ENCODE measurements at places on chromosomes 3 and 15.

DNA sequence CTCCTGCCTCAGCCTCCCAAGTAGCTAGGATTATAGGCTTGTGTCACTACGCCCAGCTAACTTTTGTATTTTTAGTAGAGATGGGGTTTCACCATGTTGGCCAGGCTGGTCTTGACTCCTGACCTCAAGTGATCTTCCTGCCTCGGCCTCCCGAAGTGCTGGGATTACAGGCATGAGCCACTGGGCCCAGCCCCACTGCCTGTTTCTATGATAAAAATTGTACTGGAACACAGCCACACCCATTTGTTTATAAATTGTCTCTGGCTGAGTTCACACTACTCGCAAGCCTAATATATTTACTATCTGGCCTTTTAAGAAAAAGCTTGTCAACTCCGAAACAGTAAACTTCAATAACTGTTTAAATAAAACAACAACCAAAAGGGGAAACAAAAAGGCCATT lies 309.4 kb upstream of the WNT5A start:
- DNase-seq, result no peak

- peak; percentile 90 for DNase-seq
Measured at GRCh38 chr15:66619152-66619903, 53.5 kb upstream of the LCTL start.

DNA sequence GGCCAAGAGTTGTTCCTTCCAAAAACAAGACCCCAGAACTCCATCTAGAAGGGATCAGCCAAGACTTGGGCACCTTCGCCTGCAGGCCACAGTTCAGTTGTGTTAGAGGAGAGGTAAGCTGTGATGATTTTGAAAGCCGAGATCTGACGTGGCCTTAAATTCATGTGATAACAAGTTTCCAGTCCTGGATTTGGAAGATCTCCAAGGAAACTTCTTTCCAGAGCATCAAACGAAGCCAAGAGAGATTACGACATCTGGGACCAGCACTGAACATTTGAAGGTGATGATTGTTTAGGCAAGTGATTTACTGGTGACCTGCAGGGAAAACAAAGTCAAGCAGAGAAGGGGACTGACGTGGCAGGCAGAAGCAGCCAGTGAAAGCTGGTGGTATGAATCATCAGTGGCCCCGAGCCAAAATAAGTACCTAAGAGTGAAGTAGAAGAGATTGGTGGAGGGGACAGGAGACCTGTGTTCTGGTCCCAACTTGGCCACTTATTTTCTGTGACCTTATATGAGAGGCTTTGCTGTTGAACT lies 339.0 kb upstream of the PROK2 start:
- peak; percentile 72 for DNase-seq

DNA sequence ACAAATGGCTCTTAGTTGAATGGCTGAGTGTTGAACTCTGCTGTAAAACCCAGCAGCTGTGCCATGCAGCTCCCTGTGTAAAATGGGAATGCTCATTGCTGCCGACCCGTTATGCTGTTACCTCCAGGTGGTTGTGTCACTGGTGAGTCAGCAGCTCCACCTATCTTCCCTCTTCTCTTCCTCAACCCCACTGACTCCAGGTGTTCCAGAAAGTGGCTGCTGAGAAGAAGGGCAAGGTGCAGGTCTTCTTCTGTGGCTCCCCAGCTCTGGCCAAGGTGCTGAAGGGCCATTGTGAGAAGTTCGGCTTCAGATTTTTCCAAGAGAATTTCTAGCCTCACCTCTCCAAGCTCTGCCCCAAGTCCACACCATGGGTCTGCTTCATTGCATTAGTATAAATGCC lies 41.9 kb downstream of the NOX5 start:
- DNase-seq, result no peak

DNA sequence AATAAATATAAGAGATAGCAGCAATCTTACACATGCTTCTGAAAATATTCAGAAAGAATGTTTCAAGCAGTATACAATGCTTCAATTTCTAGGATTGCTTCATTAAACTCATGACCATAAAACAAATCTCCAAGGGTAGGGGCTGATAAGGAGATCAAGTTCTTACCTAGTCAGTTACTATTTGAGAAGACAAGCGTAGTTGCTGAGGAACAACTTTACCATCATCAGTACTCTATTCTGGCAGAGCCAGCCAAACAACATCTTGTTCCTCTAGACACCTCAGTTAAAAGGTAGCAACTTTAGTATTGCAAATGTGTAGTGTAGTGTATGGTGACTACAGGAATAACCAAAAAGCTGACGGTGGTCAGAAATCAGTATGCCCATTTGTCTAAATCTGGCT lies 85.4 kb upstream of the CHRM5 start:
- no peak for DNase-seq

GRCh38 chr3:194103983-194104751 lies 31.8 kb upstream of the HES1 start:
- no peak for DNase-seq

GRCh38 chr15:39127925-39128617 lies 452.8 kb upstream of the THBS1 start:
- DNase-seq, result peak; percentile 59

DNA sequence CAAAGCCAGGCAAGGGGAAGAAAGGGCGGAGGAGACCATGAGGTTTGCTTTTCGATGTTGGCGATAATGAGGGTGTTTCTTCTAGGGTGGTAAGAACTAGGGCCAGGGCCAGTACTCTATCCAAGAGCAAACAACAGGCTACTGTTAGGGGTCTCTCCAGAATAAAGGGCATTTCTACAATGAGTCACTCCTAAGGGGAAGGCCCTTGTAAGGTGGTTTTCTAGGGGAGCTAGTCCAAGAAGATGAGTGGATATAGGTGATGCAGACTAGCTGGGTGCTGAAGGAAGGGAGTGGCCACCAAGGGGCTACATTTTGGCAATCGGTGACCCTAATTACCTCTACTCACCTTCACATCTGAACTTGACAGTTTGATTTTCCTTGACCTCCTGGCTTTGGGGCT lies 148.5 kb upstream of the HACD2 start:
- DNase-seq, result no peak

DNA sequence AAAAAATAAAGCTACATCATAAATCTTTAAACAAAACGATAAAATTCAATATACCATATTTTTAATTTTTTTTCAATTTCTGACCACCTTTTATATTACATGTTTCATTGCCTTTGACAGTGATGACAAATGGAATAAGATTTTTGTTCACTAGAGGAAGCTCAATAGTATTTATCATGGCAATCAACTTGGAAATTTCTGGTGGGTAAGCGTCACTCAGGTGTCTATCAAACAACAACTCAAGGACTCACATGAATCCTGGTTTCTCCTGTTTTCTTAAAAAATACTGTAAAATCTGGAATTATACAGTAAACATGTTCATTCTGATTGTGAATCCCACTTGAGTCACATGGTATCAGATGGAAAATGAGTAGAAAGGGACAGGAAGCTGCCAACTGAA lies 782.2 kb downstream of the OTOL1 start:
- no peak for DNase-seq

DNA sequence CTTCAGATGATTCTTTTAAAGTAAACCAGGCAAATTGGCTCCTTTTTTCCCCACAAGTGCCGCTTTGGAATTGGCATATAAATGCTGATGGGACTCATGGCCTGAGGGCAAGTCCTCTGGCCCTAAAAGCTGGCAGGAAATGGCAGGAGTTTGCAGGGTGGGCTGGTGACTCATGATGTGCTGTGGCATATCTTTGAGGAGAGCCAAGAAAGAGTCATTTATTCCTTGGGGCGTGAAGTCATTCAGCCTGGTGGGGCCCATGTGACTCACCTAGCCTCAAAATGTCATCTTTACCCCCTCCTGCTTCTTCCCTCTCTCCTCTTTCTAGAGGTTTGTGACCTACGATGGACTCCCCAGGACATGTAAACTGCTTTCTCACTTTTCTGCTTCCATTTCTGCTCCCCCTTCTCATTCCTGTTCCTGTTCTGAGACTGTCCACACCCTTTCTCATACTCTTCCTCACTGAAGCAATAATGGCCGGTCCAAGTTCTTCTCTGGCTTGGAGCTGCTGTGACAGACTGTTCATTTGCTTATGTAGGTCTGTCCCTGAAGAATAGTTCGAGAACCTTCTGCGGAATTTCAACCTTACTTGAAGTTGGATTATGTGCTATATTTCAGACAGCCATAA lies 326.1 kb downstream of the SATB1 start:
- peak; percentile 92 for DNase-seq

- peak; percentile 70 for DNase-seq
Measured at GRCh38 chr15:85047271-85047948, 65.8 kb downstream of the PDE8A start.

DNA sequence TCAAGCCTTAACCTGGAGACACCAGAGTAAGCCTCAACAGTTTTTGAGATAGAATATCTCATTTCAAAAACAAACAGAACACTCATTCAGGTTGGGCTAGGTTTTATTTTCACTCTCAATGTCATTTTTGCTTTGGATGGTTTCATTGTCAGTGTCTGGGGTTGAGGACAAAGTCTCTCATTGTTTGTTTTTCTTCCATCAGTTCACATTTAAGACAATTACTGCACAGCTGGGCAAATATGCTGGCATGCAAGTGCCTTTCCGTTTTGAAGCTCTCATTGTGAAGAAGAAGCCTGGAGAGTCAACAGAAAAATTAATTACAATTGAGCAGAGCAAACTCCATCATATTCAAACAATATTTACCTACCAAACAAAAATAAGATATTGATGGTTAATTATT lies 1050.0 kb downstream of the TBL1XR1 start:
- DNase-seq, result no peak

DNA sequence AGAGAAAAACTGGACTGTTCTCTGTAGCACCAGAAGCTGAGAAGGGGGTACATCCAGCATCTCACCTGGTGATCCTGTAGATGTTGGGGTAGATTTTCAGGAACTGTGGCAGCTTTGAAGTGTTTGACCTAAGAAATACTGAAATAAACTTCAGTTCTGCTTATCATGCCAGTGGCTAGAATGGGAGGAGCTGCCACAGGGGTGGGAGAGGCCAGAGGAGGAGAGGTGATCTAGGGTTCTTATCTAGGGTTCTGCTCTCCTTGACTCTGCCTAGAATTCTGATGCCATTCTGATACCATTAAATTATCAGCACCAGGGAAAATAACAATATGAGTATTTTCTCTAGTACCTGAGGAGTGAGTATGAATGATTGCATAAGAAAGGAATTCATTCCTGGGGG lies 10.2 kb upstream of the CPOX start:
- no peak for DNase-seq

DNA sequence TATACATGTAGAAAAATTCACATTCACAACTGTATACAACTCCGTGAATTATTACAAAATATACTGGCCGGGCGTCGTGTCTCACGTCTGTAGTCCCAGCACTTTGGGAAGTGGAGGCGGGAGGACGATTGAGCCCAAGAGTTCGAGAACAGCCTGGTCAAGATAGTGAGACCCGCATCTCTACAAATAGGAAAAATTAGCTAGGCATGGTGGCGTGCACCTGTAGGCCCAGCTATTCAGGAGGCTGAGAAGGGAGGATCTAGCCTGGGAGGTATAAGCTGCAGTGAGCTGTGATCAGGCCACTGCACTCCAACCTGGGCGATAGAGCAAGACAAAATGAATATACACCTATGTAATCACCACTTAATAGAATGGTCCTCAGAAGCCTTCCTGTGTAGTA lies 1.3 kb downstream of the RAD51 start:
- DNase-seq, result no peak
